ENCODE measurements at places on chromosomes 12 and 14.

GRCh38 chr14:76708028-76708427 is 53.2 kb upstream of the VASH1 start:
- DNase-seq = no peak

GRCh38 chr12:50275556-50275955 is 7.8 kb downstream of the LIMA1 start:
- no peak for DNase-seq

DNA sequence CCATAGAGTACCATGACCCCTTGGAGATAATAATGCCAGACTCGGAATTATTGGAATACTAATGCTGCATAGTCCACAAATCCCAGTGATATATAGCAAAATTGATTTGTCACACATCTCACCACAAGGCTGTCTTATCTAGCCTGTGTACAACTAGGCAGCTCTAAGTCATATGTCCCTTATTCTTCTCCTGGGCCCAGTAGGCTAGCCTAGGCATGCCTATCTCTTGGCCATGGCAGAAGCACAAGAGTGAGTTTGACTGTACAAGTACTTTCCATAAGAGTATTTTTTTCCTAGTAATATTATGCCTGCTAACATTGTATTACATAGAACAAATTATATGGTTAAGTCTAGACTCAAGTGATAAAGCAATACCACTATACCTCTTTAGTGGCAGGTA is 1122.1 kb upstream of the SEL1L start:
- no peak for DNase-seq

DNA sequence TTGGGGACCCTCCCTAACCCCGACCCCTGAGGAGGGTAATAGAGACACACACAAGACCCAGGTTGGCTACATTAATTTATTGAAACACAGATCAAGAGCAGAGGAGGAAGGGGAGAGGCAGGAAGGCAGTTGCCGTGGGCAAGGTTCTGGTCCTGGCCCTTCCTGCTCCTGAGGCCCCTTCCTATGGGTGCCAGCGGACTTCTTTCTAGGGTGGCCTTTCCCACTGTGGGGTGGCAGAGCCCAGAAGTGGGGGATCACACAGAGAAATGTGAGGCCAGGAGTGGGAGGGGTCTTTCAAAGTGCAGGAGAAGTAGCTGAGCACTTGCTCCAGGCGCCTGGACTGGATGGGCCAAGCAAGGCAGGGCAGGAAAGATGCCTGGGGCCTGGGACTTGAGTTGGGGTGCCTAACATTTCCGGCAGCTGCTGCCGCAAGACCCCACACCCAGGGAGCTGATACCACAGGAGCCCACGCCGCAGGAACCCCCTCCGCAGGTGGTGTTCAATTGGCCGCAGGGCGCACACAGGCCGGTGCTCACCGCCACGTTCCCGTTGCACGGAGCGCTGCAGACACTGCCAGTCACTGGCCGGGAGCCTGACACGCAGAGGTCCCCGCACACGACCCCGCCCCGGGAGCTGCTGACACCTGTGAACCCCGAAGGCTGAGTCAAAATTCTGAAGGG is 5.3 kb downstream of the KRT81 start:
- no peak for DNase-seq

DNA sequence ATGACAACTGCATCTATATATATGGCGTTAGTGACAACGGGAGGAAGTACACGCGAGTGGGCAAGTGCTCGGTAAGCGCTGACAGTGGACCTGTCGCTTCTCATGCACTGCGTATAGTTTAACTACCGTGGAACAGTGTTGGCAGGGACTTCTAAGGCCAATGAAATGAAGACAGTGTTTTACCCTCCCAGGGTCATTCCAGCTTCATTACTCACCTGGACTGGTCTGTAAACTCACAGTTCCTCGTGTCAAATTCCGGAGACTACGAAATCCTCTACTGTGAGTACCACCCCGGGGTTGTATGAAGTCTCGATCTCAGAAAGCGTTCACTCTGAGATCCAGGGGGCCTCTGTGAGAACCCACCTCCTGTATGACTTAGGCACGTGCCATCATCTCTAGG is 129.2 kb upstream of the EVL start:
- DNase-seq = no peak

- no peak for DNase-seq
Measured at GRCh38 chr12:14547571-14547970, 20.1 kb downstream of the PLBD1 start.

DNA sequence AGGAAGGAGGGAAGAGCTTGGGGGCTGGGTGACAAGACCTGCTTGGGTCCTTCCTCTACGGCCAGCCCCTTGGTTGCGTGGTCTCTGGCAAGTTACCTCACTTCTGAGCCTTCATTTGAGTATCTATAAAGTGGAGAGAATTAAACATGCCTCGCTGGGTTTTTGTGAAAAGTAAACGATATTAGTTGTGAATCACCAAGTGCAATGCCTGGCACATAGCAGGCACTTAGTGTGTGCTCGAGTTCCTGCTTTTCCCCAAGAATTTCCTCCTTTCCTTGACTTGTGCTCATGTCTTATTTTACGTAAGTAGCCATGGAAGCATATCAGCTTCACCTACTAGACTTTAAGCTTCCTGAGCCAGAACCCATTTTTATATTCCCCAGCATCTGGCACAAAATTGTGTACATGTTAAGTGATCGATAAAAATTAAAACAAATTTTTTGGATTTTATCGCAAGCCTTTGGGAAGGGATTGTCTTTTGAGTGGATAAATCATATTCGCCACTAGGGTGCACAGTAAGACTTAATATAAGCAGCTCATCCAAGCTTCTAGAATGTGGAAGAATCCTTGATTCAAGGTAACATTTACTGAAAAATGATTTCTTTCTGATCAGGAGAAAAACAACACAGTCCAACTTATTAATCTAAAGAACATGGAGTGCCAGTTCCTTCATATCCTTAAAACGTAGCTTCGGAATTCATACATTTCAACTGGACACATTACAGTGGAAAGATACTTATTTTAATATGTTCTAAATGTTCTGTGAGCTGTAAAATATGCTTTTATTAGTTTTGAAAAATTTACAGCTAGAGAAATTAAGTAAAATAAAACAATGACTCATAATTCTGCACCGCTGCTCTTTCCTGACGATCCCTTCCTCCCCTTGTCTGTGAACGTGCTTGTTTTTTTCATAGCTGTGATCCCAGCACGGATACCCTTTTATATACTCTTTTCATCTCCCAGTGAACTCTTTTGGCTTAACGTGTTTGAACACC is 62.0 kb downstream of the SLC25A47 start:
- DNase-seq = no peak

DNA sequence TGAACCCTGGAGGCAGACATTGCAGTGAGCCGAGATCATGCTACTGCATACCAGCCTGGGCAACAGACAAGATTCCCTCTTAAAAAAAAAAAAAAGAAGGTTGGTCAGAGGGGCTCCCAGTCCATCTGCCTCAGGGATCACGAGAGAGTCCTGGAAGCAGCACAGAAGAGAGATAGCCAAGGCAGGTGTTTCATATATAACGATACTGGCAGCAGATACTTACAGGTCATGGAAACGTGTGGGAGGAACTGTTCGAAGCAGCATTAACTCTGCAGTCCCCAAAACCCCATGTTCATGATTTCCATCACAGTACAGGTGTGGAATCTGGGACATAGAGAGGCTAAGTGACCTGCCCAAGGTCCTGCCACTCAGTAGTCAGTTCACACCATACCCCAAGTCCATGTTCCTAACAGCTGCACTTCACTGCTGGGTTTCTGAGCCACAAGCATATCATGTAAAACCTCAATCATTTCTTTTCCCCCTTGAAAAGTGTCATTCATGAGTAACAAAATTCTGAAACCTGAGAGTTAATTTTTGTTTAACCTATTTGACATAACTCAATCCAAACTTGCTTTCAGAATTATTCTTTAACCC is 16.7 kb downstream of the CDK2AP1 start:
- no peak for DNase-seq

DNA sequence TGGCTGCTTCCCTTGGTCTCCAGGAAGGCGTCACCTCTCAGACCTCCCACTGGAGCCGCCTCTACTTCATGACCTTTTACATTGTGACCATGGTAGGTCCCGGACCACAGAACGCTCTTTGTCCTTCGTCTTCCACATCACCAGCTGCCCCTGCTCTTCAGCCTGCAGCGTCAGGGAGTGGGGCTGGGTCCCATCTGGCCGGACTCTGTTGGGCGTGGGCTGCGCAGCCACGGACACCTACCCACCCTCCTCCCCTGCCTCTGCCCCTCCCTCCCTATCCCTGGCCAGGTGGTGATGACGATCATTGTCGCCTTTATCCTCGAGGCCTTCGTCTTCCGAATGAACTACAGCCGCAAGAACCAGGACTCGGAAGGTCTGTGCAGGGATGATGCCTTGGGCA is 43.3 kb downstream of the SLC8B1 start:
- no peak for DNase-seq

DNA sequence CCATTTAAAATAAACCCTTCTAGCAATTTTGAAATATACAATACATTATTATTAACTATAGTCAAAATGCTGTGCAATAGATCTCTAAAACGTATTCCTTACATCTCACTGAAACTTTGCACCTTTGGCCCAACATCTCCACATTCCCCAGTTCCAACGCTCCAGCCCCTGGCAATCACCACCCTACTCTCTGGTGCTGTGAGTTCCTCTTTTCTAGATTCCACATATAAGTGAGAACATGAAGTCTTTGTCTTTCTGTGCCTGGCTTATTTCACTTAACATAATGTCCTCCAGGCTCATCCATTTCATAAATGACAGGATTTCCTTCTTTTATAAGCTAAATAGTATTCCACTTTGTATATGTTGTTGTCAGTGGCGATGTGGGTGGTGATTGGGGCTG is 194.7 kb upstream of the RTL1 start:
- DNase-seq = no peak

- no peak for DNase-seq
Measured at GRCh38 chr14:58755031-58755925, 117.5 kb downstream of the DACT1 start.
